ENCODE measurements at places on chromosomes 6 and 20. TPM values are rescaled to one million over a fixed set of nuclear protein-coding genes. Genes with fewer than 3 reads are reported as not detected.

ACTL10 gene
- 4.0 TPM for total RNA-seq

DNA sequence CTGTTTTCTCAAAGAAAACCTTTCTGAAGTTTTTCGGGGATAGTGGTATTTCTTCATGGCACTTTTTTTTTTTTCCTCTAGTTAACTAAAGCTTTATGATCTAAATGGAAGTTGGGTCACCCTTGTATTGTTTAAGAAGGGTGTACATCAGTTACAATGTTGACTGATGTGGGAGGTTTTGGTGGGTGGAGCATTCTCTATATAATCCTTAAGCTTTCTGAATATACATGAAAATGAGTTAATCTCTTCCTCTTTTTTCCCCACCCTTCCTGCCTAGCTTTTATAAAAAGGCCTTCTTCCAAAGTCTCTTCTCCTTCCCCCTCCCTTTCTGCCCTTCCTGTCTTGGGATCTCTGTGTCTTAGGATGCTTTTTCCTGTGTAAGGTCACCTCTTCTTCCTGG is 47.2 kb downstream of the DHX35 start:
- no peak for DNase-seq

- DNase-seq, result no peak
Observed at GRCh38 chr6:75849329-75850025, 100.4 kb downstream of the MYO6 start.

- no peak for DNase-seq
Observed at GRCh38 chr6:154872542-154873114, 122.5 kb upstream of the TIAM2 start.

DNA sequence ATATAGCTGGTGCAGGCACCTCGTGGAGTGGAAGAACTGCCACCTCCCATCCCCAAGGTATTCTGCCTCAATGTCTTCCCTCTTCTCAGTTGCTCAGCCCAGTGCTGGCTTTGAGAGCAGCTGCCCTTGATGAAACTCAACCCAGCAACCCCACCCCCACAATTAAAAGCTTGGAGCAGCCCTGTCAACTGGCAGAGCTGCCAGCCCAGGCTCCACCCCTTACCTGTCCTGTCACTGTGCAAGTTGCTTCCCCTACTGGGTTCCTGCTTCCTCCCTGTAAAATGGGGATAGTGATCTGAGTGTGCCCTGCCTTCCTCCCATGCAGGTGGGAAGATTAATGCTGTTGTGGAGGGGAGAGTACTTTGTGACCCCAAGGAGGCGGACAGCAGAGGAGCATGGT is 4.5 kb downstream of the TMEM63B start:
- no peak for DNase-seq

DNA sequence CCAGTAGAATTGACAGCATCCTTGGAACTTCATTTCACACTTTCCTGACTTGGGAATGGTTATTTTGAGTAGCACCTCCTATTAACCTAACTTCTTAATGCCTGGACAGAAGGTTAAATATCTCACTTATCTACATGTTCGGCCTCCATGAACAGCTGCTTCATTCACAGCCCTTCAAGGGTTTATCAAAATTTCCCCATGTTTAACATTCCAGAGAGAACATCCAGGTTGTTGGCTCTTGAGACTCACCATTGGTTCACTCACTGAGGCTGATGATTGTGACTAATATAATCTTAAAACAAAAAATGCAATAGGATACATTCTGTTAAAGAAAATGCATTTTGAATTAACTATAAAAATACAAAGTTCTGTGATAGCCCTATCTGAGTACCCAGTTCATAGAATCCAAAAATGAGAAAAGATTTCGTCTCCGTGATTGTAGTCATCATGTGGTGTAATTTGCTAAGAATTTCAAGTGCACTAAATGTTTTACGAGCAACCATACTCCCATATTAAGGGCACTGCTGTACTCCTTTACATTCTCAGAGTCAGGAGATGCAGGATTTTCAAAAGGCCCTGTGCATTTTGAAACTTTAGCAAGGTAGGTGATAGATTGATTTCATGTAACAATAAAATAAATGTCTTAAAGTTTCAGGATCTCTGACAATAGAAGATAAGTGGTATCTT is 260.6 kb upstream of the TAB2 start:
- DNase-seq, result no peak

DNA sequence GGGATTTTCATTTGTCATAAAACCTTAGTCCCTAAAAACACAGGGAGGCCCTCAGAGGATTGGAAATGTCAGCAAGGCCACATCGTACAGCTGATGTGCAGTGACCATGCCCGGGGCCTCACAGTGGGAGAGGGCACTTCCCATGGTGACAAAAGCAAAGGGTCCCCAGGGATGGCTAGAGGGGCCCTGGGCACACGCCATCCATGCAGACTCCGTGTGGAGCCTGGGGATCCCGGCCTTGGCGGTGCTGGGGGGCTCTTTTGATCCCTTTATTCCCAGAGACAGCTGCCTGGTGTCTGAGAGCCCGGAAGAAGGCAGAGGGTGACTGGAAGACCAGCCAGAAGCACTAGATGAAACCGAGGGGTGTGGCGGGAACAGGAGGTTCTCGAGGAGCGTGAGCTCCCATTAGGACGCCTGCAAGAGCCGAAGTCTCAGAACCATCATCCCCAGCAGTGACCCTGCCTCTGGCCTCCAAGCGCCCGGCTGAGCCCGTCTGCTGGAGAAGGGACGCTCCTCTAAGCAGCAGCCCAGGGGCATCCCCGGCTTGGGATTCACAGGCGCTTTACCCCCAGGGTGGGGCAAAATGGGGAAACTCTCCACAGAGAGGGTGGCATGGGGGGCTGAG is 49.1 kb upstream of the FRMD1 start:
- DNase-seq, result no peak

DNA sequence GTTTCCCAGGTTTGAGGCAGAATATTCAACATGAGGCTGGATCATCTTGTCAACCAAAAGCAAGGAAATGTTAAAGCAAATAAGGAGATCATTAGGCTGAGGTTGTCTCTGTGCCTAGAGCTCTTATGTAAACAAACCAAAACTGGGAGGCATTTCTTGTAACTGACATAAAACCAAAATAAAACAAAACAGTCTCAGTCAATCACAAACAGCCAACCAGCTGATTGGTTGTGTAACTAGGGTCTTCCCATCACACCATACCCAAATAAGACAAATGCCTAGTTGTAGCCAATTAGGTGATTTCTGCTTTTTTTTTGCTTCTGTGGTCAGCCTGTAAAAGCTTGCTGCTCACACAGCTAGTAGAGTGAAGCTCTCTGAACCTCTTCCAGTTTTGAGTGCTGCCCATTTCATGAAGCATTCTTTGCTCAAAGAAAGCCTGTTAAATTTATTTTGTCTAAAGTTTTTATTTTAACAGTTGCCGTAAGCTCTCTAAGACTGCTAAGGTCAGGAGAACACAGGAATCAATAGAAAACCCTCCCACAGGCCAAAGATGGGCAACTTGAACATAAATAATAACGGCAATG is 8.9 kb upstream of the FITM2 start:
- DNase-seq, result no peak

DNA sequence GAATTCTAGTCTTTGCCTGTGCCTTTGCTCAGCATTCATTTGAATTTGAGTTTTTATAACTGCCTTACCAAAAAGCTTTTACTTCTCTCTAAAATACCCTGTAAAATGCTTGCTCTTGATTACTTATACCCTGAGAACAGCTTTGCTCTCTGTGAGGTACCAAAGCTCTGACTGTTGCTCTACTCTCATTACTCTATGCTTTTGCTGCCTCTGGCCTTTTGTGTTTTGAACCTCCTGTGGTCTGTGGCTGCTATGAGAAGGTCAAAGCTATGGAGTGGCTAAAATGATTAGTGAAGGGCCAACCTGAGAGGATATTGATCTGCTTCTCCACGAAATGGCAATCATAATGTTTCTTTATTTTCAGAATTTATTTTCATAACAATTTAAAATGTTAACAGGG is 375.6 kb upstream of the IMPG1 start:
- no peak for DNase-seq

DNA sequence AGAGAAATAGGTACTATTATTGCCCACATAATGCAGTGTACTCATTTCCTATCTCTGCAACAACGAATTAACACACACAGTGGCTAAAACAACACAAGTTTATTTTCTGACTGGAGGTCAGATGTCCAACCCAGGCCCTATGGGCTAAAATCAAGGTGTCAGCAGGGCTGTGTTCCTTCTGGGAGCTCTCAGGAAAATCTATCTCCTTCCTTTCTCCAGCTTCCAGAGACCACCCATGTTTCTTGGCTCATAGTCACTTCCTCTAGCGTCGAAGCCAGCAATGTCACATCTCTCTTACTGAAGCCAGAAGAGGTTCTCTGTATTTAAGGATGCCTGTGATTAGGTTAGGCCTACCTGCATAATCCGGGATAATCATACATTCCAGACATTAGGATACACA is 60.9 kb upstream of the TOP1 start:
- DNase-seq, result no peak

GRCh38 chr6:85449388-85449817 is 480 bp upstream of the NT5E start:
- no peak for DNase-seq

DNA sequence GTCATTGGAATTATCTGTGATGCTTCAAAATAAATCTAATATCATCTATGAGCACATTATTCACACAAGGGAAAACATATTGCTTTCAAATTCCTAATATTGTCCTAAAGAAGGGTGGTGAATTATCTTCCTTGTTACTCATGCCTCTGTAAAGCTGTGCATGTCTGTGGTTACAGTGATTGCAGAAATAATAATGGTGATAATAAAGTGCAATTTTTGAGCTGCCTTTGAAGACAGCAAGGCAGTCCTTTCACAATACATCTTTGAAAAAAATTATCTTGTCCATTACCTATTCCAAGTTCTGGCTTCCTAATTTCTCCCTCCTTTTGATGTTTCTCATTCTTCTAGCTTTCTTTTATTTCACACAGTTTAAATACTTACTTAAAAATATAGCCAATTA is 442.1 kb upstream of the EYS start:
- DNase-seq, result no peak

DNA sequence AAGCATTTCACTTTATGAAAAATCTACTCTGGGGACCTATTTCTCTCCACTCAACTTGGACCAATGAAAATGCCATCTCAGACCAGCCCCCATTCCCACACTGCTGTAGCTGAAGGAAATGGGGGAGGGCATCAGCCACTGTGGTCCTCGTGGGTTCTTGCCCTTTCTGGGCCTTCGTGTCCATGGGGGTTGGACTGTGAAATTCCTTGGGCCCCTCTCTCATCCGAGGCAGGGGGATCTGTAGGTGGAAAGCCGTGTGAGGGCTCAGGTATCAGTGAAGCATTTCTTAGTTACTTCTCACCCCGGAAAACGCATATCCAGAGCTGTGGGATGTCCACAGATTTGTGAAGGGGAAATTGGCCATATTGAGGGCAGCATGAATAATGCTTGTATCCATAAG is 147.9 kb downstream of the CDC5L start:
- DNase-seq, result no peak

DNA sequence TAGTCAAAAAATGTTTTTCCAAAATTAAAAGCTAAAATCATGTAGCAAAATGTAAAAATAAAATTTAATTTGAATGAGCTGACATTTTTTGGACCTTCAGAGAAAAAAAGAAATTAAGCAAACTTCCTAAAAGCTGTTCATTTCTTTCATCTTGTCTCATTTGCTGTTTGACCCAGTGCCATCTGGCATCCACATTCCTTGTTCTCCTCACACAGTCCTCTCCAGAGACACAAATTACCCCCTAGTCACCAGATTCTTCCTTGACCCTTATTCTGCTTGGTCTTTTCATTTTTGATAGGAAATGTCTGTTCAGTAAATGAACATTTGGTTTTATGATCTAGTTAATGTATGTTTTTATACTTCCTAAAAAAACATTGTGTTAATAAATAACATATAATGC is 55.2 kb downstream of the HDDC2 start:
- no peak for DNase-seq

- no peak for DNase-seq
Observed at GRCh38 chr20:8362457-8362856, 230.4 kb downstream of the PLCB1 start.

GRCh38 chr6:44129841-44130322 is 2.5 kb downstream of the TMEM63B start:
- DNase-seq, result no peak

Data from glomerular endothelial cell (primary cell).